Tibial nerve (tissue), 4 donors: ENCODE measurements at places on chromosomes 16 and 17. TPM values are rescaled to one million over a fixed set of nuclear protein-coding genes. Genes with fewer than 3 reads are reported as not detected.

DNA sequence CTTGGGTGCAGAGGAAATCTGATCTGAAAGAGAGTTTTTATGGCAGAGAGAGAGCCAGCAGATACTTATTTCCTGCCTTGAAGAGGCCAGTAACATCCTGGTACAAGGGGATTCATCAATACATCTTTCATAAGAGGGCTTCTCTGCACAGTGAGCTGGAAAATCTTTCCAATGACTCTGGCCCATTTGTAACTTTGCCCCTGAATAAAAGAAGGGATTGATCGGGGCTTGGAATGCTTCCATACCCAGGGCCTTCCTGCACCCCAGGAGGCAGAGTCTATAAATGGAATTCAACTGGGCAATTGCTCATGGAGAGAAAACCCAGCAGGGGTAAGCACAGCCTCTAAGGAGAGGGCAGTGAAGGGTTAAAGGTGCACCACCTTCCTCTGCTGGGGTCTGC, 163.3 kb downstream of the XYLT1 start:
- DNase-seq: no peak

ATP6V0A1 gene
- total RNA-seq: 98.8 TPM

GRCh38 chr17:40462343-40463121, 19.3 kb downstream of the IGFBP4 start:
- no peak for DNase-seq

DNA sequence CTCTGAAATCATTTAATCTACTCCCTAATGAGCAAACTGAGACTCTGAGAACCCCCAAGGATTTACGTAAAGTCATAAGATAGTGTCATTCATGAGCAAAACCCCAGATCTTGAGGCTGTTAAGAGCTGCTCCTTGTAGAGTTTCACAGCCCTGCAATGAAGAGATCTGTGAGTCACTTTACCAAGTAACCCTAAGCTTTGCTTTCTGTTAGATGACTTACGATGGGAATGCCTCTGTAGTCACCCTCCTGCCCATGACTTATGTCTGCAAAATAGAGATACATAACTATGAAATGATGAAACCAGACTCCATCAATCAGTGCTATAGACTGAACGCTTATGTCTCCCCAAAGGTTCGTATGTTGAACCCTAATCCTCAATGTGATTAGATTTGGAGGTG, 117.7 kb downstream of the HS3ST3A1 start:
- DNase-seq: no peak
